ENCODE measurements at places on chromosomes 11 and 22.

DNA sequence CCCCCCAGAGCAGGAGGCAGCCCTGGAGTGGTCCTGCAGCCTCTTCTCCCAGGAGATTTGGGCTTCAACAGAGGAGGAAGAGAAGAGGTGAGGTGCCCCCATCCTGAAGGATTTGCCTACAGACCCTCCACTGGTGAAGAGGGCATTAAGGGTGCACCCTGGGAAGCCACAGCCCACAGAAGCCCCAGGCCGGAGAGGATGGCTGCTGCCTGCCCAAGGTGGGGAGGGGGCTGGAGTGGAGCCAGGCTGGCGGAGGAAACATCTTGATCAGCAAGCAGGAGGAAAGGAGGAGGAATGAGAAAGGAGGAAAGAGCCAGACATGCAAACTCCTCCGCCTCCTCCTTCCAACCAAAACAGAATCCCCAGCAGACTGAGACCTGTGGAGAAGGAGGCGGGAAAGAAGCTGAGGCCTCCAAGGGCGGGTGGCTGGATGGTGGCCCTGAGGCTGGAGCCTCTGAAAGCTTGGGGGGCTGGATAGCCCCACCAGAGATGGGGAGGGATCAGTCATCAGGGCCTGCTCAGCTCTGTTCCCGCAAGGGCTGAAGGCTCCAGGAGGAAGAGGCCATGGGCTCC, 31.3 kb downstream of the ARRB1 start:
- DNase-seq, result no peak

- no peak for DNase-seq
Measured at GRCh38 chr22:33409079-33409478, 350.9 kb upstream of the SYN3 start.

DNA sequence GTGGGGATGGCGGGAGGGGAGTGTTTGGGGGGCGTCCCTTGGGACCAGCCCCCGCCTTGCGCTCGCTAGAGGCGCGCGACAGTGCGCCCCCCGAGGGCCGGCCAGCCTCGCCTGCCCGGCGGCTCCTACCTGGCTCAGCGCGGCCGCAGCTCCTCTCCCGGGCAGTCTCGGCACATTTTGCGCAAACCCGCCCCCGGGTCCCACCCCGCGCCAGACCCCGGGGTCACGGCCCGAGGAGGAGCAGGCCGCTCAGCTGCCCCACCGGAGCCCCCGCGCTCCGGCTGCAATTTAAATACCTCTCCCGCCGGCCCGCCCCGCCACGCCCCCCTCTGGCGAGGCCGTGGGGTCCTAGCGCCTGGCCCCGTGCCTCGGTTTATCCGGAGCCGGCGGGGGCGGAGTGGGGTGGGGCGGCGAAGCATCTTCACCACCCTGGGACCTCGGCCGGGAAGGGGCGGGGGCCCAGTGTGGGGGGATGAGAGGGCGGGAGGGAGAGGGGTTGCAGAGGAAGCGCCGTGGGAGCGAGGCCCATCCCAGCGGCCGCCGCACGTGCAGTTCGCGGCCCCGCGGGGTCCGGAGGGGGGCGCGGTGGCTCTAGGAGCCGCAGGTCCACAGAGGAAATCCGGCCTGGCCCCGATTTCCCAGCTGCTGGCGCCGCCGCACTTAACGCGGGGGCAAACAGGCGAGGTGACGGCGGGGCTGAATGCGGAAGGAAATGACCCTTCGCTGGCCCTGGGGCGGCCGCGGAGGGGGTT, at the start of gene LRRC32:
LRRC32 (minus strand) TSS at position 263 of the 752 bp plus-strand sequence. CDS start 4,793 bp downstream, outside the sequence.
- peak; percentile 80 for DNase-seq

- DNase-seq, result no peak
Measured at GRCh38 chr11:120471131-120471530, 40.4 kb upstream of the GRIK4 start.

GRCh38 chr11:123231777-123232176, 36.7 kb upstream of the CLMP start:
- DNase-seq, result no peak

GRCh38 chr11:128553662-128554362, 33.5 kb downstream of the ETS1 start:
- DNase-seq, result no peak

DNA sequence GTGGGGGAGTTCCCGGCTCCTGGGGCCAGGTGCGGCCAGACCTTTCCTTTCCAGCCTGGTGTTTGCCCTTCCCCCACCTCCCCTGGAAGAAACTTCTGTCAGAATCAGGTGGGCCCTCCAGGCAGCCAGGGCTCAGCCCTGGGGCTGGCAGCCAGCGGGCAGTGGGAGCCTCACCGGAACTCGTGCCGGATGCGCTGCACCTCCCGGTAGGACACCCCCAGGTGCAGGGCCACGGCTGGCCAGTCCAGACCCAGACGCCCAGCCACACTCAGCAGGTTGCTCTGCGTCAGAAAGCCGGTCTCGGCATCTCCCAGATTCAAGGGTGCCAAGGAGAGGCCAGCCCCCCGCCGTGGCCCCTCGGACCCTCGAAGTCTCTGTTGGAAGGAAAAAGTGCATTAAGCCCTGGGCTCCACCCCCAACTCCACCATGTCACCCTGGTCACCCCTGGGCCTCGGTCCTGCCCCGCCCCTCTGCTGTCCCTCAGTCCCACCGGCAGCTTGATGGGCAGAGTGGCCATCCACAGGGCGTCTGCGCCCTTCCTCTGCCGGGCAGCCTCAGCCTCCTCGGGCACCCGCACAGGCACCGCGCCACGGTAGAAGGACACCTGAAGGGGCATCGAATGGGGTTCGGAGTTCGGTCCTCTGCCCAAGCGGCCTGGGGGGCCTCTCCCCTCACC, 1.7 kb upstream of the SLC25A22 start:
- no peak for DNase-seq

GRCh38 chr22:43550672-43551071, 138.9 kb downstream of the MPPED1 start:
- peak; percentile 28 for DNase-seq

DNA sequence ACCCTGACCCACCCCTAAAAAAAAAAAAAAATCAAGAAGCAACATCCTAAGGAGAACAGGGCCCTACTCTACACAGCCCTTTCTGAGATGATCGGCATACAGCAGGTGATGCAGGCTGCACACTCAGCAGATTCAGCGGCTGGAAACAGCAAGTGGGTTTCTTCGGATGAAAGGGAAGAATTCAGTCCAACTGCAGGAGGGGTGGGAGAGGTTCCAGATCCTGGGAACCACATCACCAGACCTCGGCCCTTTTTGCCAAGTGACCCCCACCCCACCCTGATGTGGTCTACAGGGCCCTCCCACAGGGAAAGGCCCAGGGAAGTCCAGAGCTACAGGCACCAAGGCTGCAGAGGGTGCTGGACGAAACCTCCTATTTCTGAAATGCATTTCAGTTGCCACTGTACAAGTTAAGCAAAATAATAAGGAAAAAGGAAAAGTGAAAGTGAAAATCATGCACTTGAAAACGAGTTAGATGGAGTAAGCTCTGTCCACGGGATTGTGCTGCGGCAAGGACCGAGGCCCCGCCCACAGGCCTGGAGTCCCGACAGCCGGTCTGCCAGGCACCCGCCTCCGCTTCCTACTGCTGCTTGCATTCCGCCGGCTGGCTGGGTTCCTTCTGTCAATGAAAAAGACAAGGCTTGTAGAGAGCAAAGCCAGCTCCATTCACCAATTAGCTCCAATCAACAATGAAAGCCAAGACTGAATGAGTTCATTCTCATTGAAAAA, 16.0 kb upstream of the PHLDA2 start:
- DNase-seq, result peak; percentile 89

GRCh38 chr22:26559961-26560575, 29.9 kb downstream of the TPST2 start:
- no peak for DNase-seq

DNA sequence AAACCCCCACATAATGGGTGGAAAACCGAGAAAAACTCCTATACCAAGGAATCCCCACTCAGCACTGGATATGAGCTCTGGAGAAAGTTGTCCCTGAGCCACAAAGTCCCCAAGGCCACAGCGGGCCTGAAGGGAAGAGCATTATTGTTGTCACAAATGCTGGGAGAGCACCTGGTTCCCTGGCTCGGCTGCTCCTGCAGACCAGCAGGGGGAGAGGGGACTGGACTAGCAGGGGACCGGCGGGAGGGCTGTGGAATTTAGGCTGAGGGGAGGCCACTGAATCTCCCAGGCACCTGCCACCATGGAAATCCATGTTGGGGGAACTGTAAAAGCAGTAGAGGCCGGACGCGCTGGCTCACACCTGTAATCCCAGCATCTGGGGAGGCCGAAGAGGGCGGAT, 7.0 kb downstream of the PC start:
- DNase-seq, result no peak

Measured in suprapubic skin (tissue), 4 donors.